ENCODE measurements at places on chromosomes 7 and 10.

GRCh38 chr7:26512737-26513136, 221.1 kb downstream of the SNX10 start:
- no peak for DNase-seq

DNA sequence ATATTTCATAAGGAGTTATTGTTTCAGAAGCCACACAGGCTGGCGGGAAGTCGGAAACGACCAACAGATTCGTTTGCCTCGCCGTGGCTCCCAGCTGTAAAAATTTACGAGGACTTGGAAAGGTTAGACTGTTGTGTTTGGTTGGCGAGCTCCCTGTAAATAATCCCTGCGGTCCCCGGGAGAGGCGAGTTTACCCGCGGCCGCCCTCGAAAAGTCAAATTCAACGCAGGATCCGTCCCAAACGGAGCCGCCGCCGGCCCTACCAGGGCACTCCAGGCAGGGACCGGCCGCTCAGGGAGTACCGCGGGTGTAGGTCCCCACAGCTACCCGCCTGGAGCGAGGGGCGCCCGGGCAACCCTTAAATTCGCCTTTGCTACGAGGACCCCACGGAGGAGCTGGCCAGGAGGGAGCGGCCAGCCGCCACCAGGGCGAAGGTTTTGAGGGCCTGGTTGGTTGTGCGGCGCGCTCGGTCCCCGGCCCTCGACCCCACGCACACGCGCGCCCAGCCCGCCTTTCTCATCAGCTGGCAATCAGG, 726 bp upstream of the HOXA9 start:
- no peak for DNase-seq

DNA sequence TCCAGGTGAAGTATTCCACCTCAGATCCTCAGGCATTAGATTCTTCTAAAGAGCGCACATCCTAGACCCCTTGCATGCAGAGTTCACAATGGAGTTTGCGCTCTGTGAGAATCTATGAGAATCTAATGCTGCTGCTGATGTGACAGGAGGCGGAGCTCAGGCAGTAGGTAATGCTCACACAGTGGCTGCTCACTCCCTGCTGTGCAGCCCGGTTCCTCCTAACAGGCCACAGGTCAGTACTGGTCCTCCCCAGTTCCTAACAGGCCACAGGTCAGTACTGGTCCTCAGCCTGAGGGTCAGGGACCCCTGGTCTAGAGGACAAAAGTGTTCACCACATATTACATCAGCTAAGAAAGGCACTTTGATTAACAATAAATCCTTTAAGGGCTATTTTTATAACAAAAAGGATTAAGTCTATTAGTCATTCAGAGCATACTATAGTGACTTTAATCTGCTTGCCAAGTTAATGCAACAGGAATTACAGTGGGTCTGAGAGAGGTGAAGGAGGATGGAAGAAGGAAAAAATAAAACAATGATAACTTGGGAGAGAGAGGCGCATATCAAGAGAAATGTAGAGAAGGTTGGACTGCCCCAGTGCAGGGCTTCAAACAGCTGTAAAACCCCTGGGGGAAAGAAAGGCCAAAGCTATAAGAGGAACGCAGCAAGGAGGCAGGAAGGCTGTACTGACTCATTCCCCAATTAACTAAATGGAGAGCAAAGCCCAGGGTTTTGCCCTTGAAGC, 49.2 kb downstream of the CUL2 start:
- DNase-seq = no peak

DNA sequence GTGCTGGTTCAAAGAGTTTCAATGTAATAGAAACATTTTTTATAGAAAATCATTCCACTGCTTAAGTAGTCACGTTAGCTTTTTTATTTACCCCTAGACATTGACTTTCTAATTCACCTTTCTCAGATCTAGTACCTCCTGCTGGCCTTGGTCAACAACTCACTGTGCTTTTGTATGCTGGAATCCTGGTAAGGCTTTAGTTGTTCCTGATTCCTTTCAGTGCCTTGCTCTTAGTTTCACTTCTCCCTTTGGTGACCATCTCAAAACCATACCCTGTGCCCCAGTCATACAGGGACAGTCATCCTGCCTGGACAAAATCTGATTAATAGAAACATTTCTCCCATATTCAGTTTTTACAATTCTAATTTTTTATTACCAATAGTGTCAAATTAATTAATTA, 130.2 kb downstream of the GPR37 start:
- DNase-seq = no peak

DNA sequence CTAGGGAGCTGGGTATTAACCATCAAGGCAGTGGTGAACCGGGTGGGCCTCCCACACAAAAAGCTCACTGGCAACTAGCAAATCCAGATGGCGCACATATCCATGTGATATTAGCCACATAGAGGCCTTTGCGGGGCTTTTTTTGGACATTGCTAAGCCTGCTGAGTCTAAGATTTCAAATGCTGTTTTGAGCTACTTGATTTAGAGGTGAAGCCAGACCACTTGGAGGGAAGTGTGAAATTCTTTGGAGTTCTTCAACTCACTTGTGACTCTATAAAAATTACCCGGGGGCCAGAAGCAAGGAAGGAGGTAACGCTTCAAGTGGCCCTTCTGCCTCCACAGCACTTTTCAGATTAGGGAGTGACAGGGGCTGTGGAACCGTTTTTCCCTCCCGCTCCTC, 619.8 kb upstream of the GALNT17 start:
- no peak for DNase-seq

DNA sequence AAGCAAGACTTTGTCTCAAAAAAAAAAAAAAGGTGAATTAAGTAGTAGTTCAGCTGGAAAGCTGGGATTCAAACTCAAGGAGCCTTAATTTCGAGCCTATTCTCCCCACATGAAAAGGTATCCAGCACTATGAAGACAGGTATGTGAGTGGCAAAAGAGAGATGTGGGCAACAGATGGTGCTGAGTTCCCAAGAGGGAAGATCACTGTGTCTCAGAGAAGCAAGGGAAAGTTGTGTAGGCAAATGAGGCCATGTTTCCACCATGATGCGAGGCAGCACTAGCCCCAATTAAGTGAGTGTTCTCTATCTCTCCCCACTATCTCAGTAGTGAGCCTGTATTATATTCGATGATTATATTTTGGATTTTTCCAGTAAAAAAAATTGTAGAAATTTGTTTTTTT, 19.8 kb upstream of the ST7 start:
- DNase-seq = no peak

GRCh38 chr10:133158756-133159610, 1.0 kb upstream of the KNDC1 start:
- no peak for DNase-seq

DNA sequence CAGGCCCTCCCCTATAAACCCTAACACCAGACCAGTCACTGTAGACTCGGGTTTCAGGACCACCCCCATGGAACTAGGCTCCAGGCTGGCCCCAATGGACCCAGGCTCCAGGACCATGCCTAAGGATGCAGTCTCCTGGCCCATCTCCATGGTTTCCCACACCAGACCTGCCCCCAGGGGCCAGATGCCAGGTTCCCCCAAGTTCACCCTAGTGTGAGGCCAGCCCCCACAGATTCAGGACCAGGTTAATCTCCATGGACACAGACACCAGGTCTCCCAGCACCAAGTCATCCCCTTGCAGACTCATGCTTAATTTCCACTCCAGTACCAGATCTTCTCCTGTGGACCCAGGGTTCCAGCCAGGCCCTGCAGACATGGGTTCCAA, 103.8 kb upstream of the LANCL2 start:
- no peak for DNase-seq

- no peak for DNase-seq
These were observed 64.4 kb downstream of the EGFR start for GRCh38 chr7:55083206-55083605.

- DNase-seq = no peak
These were observed 37.6 kb downstream of the ANK3 start for GRCh38 chr10:60352105-60352504.

DNA sequence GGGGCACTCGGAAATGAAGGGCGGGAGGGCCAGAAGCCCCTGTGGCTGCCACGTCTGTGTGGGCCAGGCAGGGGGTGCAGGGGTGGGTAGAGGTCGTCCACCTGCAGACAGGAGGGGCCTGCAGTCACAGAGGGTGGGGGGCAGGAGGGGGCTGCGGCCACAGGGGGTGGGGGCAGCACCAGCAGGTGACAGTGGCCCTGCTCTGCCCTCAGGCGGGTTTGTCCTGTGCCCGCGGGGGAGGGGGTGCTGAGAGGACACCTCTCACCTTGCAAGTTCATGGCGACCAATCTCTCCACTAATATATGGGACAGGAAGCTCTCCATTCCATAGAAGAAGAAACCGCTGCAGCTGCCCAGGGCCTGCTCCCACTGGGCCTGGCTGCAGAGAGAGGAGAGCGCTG, 26.6 kb upstream of the NKX6-2 start:
- DNase-seq = no peak

- no peak for DNase-seq
These were observed 247.6 kb downstream of the EMX2 start for GRCh38 chr10:117790179-117790578.

DNA sequence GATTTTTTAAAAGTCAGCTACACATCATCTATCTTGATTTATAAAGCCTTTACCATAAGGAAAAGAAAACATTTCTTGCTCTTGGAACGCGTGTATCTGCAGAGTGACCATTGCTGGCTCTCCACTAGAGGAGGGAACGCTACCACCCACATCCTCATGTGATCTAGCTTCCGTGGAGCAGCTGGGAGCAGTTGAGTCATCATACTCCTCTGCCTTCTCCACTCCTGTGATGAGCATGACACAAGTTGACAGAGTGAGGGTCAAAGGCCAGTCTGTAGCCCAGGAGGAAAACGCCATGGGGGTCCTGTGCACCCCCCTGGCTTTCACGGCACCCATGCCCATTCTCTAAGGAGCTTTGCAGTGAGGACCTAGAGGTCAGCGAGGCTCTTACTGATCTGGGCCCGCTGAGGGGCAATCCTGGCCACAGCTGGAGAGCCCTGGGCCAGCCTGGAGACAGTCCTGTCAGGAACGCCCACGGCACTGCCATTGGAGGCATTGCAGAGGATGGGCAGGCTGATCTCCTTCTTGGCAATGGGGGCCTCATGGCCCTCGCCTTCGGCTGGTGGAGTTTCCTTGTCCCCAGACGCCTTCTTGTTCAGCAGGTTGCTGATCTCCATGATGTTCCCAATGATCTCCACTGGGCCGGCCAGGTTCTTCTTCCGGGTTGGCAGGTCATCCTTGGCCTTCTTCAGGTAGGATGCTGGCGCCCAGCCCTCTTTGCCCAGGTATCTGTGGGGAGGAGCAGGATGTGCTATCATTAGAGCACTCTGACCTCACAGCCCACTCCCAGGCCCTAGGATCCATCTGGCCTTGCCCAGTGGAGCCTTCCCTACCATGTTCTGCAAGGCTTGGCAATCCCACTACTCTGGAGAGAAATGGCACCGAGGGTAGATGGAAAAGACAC, 119.2 kb downstream of the NEURL1 start:
- no peak for DNase-seq

DNA sequence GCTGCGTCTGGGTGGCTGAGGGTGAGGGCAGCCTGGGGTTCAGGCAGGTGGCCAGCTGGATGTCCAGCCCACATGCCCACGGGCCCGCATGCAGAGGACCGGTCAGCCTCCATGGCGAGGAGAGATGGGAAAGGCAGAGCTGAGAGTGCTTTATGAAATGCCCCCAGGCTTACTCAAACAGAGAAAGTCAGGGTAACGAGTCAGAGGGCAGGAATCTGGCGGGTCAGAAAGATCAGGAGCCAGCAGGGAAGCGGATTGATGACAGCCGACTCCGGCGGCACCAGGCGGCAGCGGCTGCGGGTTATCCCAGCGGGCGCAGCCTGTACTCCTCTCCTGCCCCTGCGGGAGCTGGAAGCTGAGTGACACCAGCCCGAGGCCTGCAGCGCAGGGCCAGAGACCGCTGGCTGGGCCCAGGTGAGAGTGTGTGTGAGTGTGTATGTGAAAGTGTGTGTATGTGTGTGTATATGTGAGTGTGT, 13.4 kb downstream of the SLC13A4 start:
- no peak for DNase-seq

- DNase-seq = no peak
These were observed 111.3 kb downstream of the ELFN1 start for GRCh38 chr7:1781369-1781768.

DNA sequence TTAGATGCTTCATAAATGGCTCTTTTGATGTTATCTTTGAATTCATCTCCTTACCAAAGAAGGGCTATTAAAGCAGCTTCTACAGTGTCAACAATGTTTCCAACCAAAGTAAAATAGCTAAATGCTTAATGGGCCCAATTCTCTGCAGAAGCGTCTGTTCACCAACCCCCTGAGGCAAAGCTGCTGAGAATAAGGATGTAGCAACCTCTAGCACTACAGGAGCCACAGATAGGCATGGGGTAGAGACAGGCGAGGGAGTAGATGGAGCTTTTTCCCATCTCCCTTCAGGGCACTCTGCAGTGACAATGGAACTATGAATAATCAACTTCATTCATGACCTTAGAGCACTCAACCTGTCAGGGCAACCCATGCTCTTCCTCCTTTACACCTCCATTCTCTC, 134.1 kb downstream of the FZD1 start:
- no peak for DNase-seq

Measured in cortex of kidney (tissue), 1 donor.